ENCODE measurements at places on chromosomes 1 and 21.
A peak's percentile ranks its signal among the peaks of the same experiment; 100 is the strongest.

DNA sequence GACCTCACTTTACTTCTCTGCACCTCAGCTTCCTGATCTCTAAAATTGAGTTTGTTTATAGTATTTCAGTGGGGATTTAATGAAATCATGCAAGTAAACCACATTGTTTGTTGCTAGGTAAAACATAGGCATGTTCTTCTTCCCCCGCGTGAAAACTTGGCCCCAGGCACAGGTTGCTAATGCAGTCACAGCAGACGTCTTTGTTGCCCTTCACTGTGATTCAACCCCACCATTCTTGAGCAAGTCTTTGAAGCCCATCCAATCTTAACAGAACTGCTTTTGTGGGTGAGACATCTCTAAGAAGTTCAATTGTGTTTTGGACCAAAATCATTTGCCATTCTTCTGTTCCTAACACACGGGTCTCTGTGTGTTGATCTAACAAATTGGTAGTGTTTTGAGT is 185.5 kb downstream of the ZNF281 start:
- DNase-seq: no peak

- DNase-seq: peak; percentile 89
These were observed 58.2 kb downstream of the BCL9 start for GRCh38 chr1:147599362-147600118.

- DNase-seq: no peak
These were observed 922.1 kb downstream of the AMY1C start for GRCh38 chr1:104671684-104672353.

GRCh38 chr1:25711555-25712298 is 88.3 kb upstream of the SELENON start:
- DNase-seq: no peak

DNA sequence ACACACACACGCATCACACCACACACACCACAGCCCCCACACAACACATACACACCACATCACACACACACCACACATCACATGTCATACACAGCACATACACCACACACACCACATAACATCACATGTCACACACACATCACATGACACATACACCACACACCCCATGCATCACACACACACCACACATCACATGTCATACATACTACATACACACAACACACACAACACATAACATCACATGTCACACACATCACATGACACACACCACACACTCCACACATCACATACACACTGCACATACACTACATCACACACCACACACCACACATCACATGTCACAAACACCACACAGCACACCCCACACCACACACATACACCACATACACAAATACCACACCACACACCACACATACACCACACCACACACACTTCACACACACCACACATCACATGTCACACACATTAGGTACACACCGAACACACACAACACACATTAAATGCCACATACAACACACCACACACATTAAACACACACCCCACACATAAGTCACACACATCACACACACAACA is 1.8 kb downstream of the LYPD8 start:
- DNase-seq: no peak

GRCh38 chr1:53869454-53870117 is 20.0 kb downstream of the YIPF1 start:
- DNase-seq: no peak

- no peak for DNase-seq
These were observed 60.7 kb upstream of the TTC34 start for GRCh38 chr1:2861988-2862813.

DNA sequence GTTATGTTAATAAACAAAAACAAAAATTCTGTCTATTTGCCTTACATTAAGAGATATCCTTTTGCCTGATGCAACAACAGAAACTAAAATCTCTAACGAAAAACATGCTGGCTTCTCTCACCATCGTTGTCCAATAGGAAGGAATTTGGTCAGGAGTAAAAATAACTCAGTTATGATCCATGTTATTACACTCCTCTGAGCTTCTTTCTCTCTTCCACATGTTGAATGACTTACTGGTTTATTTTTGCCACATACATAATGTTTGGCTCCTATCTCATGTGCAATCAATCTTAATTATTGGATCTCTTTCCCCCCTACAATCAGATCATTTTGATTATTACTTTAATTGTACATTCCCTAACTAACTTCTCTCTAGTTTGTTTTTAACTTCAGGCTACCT is 688.4 kb downstream of the USP25 start:
- DNase-seq: no peak

- no peak for DNase-seq
These were observed 5.3 kb upstream of the C1orf174 start for GRCh38 chr1:3905266-3905952.

DNA sequence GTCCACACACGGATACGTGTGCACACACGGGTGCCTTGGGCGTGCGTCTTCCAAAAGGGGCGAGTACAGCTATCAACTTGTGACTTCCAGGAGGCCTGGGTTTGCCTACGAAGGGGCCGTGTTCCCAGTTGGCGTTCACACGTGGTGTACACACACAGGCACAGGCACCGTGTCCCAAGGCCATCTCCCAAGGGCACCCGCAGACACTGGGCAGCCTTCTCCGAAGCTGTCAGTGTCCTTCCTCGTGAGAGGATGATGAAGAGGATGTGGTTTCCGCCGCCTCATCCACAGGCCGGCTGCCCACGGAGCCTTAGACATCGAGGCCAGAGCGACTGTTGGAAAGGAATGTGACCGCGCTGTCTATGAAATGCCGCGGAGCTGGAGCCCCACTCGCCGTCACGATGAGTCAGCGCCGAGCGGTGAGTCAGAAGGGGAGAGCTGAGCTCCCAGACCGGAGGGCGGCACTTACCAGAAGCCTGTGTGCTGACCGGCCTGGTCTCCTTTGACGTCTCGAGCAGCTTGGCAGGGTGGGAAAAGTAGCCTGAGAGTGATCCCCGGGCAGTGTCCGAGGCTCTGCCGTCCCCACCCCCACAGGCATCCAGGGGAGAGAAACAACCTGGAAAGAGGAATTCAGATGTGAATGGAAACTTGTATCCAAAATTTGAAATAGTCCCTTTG is 141.4 kb upstream of the ARHGEF16 start:
- DNase-seq: peak; percentile 94

DNA sequence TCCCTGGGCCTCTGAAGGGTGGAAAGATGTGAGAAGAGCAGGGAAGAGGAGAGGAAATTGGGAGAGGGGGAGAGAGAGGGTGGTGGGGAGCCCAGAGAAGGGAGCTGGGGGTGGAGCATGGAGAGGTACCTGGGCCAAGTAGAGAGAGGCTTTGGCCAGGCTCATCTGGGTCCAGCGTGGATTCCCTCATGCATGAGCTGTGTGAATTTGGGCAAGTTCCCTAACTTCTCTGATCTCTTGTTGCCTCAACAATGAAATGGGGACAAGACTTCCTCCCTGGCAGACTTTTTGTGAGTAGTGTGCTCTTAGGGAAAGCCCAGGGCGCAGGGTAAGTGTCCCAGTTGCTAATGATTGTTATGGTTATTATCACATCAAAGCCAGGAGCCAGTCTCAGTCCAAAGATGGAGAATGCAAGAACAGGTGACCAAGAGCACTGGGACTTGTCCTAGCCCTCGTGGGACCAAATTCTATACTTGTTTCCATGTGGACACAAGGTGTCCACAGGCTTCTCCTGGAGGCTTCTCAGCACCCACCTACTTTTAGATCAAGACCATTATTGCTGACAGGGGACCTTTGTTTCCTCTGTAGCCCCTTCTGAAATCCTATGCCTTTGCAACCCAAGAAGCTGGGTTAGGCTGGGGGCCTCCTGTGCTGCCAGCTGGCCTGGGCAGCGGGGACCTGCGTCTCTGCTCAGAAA is 13.9 kb downstream of the IL6R start:
- DNase-seq: no peak

- DNase-seq: peak; percentile 10
These were observed 352.5 kb downstream of the ADGRL2 start for GRCh38 chr1:82153272-82153629.

GRCh38 chr1:8560611-8561544 is 243.0 kb downstream of the SLC45A1 start:
- peak; percentile 54 for DNase-seq

GRCh38 chr1:226302731-226303130 is 6.2 kb downstream of the LIN9 start:
- no peak for DNase-seq

DNA sequence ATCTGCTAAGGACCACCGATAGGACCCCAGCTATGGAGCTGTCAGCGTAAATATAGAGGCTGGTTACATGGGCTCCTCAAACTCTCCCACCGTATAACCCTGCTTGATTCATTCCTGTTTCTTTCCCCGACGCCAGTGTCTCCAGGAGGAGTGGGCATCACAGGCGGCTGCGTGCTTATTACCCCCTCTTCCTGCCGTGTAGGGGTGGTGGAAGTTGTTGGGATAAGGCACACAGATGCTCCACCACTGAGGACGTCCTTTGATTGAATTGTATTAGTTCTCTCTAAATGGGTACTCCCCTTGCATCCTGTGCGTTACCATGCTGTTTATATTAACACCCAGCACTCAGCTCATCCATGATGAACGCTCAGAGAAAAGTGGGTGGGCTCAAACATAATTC is 104.6 kb downstream of the ZBTB18 start:
- DNase-seq: no peak

GRCh38 chr21:43277481-43278351 is 108.9 kb downstream of the CRYAA start:
- no peak for DNase-seq

GRCh38 chr1:151294742-151295462 is 12.8 kb downstream of the ZNF687 start:
- DNase-seq: no peak

- DNase-seq: no peak
These were observed at the start of gene MX1 for GRCh38 chr21:41425954-41426675. MX1 (plus strand) TSS chr21:41426239; CDS start chr21:41432071, 5,832 bp downstream.

DNA sequence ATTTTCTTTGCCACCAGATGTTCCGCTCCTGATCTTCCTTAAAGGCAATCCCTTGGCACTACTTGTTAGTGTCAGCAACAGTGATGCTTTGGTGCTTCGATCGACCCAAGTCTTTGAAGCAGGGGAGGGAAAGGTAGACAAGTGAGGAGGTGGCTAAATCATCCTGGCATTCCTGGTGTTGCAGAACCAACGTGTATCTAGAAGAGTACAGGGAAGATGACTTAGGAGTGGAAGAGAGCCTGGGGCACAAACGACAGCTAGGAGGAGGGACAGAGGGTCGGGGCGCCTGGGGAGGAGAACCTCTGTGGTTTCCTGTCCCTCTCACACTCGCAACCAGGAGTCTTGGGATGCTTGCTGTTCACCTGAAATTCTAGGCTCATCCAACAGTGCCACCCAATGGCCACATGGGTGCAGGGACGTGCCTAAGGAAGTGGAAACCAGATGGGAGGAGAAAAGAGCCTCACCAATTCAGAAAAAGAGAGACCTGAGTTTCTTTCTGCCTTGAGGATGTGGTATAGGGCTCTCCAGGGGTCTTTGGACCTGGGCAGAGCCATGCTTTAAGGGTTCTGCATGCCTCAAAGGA is 9.5 kb upstream of the KCNA2 start:
- DNase-seq: peak; percentile 47

DNA sequence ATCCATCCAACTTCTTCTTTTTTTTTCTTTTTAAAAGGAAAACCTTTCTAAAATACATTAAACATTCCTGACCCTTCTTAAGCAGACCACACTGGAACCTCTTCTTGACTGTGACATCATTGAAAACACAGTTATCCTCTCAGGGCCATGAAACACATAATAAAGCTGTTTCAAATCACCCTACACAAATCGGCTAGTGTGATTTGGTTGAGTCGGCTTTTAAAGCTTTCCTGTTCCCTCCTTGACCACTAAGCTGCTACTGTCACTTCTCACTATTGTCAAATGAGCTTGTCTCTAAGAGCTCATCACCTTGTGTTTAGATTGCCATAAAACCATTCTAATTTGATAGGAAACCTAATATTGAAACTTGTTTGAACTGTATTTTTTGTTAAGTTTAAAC is 5.9 kb downstream of the USP24 start:
- DNase-seq: no peak

DNA sequence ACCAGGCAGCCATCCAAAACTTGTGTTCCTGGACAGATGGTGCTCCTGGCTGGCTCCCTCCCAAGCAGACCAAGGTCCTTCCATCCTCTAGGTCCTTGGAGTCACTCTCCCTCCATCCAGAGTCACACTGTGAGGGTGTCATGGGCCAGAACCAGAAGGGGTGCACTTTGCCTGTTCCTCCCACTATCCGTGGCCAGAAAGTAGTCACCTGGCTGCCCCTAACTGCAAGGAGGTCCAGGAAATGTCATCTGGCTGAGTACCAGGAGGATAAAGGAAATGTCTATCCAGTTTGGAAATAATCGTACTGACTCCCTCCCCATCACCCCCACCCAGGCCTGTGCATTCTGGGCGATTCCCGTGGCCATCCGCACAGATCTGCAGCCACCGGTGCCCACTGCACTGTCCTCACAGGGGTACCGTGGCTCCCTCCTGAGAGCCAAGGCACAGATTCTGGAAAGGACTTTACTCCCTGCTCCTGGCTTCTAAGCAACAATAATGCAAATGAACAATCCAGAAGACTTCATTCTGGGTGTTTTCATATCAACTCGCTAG is 253.2 kb downstream of the NPHP4 start:
- no peak for DNase-seq

- DNase-seq: peak; percentile 26
These were observed 49.9 kb upstream of the TRABD2B start for GRCh38 chr1:48047116-48047515.

GRCh38 chr1:210302501-210302900 is 26.2 kb upstream of the HHAT start:
- DNase-seq: no peak

- peak; percentile 73 for DNase-seq
These were observed 1.3 kb downstream of the INAVA start for GRCh38 chr1:200895801-200896530.

DNA sequence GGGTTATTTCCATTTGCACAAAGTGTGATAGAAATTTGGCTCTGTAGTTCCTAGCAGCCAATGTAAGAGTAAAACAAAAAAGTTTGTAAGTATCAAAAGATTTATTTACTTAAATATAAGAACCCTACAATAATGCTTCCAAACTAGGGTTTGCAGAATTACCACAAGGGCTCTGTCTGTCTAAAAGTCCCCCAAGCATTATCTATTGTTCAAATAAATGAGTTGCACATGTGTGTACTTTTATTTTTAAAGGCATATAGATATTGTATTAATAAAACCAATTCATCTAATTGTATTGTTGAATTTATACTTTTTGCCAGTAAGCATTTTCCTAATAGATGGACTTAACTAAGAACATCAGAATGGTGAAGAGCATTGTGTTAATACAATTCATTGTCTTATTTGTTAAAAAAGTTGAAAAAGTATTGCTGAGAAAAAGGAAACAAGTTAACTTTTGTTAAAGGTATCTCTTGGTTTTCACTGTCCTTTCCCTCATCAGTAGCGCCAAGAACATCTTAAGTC is 863 bp upstream of the PTPRC start:
- DNase-seq: no peak

- no peak for DNase-seq
These were observed 124.4 kb upstream of the CACYBP start for GRCh38 chr1:174875306-174875705.

- no peak for DNase-seq
These were observed 43.7 kb downstream of the SLC27A3 start for GRCh38 chr1:153818876-153819275.

GRCh38 chr21:36369064-36369685 is 16.0 kb upstream of the CHAF1B start:
- DNase-seq: no peak

GRCh38 chr1:38336301-38336923 is 289.8 kb upstream of the POU3F1 start:
- no peak for DNase-seq

GRCh38 chr1:155859881-155860871 is 809 bp downstream of the SYT11 start:
- DNase-seq: no peak

GRCh38 chr1:245968775-245969174 is 538.3 kb downstream of the SMYD3 start:
- no peak for DNase-seq

- DNase-seq: peak; percentile 13
These were observed 100.7 kb upstream of the SPATA6 start for GRCh38 chr1:48572646-48573258.

Data from Caki2 (cell line).